ENCODE measurements at places on chromosomes 11 and 22.

GRCh38 chr11:4134806-4135205, 40.2 kb downstream of the RRM1 start:
- no peak for DNase-seq

DNA sequence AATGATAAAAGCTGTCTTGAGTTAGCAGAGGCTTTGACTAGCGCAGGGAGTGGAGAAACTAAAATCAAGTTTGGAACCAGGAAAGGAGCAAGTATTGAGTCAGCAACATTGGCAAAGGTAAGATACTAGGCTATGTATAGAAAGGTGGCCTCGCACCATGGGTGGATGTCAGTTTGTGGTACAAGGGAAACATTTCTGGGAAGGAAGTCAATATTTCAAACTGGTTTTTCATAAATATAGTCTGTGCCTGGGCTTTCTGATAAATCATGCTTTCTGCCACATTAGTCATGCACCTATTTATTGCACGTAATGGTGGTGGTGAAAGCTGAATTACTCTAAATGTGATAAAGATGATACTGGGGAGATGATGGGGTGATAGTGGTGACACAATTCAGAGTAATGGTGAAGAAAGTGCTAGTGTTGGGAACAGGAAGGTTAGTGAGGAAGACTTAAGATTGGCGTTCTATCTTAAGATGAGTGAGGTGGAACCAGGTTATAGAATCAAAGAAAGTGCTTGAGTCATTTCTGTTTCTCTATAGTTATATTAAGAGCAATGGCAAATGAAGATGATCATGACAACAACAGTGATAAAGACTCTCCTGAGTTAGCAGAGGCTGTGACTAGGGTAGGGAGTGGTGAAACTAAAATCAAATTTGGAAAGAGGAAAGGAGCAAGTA, 729.0 kb downstream of the FAM181B start:
- peak; percentile 15 for DNase-seq

- DNase-seq, result no peak
Measured at GRCh38 chr11:92226331-92227229, 2.0 kb downstream of the FAT3 start.

DNA sequence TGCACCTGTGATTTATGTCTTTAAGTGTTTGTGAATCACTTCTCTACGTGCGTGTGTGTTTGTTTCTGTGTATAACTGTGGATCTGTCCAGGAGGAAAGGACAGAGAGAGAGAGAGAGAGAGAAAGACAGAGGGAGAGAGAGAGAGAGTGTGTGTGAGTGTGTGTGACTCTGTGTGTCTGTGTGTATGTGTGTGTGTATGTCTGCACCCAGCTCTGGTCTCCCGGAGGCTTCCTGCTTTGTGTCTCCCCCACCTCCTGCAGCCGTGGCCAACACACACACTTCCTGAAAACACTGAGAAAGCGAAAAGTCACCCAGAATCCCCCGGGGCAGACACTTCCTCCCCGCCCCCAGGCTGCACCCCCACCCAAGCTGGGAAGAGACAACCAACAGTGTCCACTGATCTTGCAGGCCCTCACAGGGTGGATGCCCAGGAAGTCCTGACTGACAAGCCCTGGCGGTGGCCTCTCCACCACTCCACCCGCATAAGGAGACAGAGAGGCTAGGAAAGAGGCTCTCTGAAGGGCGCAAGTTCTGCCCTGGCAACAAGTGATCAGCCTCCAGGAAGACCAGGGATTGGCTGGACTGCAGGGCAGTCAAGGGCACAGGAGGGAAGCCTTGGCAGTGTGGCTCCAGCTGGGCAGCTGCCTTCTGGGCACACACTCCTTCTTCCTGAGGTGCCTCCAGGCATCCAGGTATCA, 30.0 kb downstream of the ARAP1 start:
- DNase-seq, result peak; percentile 80

GRCh38 chr11:75421902-75422247, 11.1 kb downstream of the KLHL35 start:
- DNase-seq, result no peak

- DNase-seq, result no peak
Measured at GRCh38 chr11:19558189-19558986, 154.2 kb upstream of the NAV2 start.

DNA sequence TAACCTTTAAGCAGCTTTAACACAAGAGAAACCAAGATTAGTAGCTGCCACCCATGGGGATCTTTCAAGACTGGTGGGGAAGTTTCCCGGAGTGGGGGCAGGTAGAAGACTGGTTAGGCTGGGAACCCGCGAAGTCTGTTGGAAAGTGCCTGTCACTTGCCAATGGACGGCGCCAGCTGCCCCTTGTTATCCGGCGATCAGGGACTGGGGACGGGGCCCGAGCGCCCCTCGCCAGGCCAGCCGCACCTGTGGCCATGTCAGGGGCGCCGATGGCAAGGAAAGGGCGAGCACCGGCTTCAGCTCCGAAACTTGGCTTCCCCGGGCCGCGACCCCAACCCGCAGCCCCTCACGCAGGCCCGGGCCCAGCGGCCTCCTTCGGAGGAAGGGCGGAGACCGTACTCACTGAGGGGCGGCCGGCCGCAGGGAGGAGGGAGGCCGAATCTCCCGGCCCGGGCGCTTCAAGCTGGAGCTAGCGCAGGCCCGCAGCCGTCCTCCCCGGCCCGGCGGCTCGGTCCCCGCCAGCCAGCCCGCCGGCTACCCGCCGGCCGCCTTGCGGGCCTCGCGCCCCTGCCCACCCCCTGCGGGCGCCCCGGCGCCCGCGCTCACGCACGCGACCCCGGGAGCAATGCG, 539 bp downstream of the EIF4ENIF1 start:
- peak; percentile 52 for DNase-seq

DNA sequence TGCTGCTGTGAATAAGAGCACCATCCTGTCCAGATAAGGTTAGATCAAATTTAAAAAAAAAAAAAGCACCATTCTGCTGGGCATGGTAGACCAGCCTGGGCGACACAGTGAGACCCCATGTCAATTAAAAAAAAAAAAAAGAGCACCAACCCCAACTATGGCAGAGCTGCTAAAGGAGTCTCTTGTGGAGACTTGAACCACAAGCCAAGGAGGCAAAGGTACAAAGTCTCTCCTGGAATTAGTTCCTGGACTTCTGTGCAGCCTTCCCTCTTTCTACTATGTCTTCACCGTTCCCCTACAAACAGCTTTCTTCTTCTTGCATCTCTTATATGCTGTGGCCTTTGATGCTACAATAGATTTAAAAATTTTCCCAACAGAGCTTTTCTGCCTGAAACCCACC, 1.3 kb downstream of the PIK3C2A start:
- DNase-seq, result no peak

- no peak for DNase-seq
Measured at GRCh38 chr11:118100691-118101232, 14.0 kb upstream of the SMIM35 start.

GRCh38 chr11:130916910-130917309, 631 bp upstream of the SNX19 start:
- DNase-seq, result no peak

- DNase-seq, result no peak
Measured at GRCh38 chr22:49772692-49773091, 55.0 kb downstream of the BRD1 start.

- no peak for DNase-seq
Measured at GRCh38 chr11:103927535-103927934, 108.9 kb upstream of the DDI1 start.

GRCh38 chr22:30270832-30271231, 4.2 kb upstream of the OSM start:
- DNase-seq, result no peak

- DNase-seq, result no peak
Measured at GRCh38 chr11:28924004-28924403, 815.8 kb downstream of the METTL15 start.

- DNase-seq, result no peak
Measured at GRCh38 chr11:95143106-95143681, 53.5 kb downstream of the ENDOD1 start.

- DNase-seq, result no peak
Measured at GRCh38 chr11:100190395-100190794, 496.7 kb upstream of the ARHGAP42 start.

DNA sequence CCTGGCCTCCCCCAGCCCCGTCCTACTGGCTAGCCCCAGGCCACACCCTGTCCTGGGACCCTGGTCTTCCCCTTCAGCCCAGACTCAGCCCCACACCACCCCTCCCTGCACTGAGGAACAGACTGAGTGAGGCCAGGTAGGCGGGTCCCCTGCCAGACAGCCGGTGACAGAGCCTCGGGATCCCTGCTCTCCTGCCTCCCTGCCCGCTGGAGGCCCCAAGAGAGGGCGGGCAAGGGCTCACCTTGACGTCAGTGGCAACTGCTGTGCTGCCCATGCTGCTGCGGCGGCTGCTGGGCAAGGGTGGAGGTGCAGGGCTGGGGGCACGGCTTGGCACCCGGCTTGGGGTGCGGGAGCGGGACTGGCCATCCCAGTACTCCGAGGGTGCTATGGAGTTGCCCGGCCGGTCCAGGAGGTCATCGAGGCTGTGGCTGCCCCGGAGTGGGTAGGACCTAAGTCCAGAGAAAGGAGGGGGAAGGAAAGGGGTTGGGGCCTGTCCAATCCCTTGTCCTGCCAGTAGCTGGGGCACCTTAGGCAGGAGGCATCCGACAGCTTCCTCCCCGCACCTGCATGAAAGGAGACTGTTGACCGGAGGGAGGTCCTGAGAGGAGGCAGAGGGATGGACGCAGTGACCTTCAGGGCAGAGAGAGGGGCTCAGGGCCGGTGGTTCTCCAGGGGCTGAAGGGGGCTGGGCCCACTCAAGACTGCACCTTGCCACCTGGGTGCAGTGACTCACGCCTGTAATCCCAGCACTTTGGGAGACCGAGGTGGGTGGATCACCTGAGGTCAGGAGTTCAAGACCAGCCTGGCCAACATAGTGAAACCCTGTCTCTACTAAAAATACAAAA, 2.2 kb upstream of the SLC16A8 start:
- DNase-seq, result no peak

GRCh38 chr22:37488337-37489135, 2.4 kb upstream of the MFNG start:
- no peak for DNase-seq

GRCh38 chr11:111957663-111958444, 20.7 kb downstream of the DIXDC1 start:
- no peak for DNase-seq

DNA sequence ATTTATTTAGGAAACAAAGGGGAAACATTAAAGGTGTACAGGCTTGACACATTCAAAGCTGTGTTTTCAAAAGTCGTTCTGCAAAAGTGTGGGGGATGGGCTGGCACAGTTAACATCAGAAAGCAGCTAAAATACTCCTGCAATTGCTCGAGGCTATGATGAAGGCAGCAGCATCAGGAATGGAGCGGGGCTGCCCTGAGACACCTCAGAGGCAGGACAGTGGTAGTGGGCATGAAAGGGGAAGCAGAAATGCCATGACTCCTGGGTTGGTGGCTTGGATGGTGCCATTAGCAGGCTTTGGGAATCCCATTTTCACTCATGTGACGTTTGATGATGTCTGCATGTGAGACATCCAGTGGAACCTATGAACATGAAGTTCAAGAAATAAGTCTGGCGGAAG, 646 bp downstream of the NCAPD3 start:
- DNase-seq, result peak; percentile 12

DNA sequence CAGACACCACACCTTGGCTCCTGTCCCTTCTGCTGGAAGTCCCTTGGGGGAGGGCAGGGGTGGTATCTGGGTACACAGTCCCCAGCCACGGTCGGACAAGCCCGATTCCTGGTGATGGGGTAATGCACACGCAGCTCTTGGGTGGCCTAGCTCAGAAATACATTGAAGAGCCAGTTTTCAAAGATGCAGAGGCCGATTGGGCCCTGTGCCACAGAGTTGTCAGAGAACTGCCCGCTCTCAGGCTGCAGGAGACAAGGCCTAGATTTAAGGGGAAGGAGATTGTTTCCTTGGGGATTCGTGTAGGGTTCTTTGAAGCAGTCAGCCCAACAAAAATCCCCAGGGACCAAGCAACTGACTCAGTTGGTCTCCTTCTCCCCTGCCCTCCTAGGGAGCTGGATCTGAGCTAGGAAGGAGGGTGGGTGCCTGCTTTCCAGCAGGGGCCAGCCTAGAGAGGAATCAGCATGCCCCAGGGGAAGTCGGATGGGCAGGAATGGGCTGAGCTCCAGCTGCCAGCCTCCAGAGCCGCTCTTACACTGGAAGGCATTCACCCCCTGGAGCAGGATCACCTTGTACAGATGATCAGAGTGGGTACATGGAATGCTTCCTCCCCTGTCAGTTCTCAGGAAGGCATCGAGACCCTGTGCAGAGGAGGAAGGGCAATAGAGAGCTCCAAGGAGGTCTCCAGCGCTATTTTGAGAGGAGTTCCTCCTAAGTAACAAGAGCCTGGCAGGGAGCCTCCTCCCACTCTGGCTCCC, 3.3 kb upstream of the SCN4B start:
- DNase-seq, result no peak

GRCh38 chr11:78229106-78229505, 40.4 kb downstream of the USP35 start:
- DNase-seq, result no peak

DNA sequence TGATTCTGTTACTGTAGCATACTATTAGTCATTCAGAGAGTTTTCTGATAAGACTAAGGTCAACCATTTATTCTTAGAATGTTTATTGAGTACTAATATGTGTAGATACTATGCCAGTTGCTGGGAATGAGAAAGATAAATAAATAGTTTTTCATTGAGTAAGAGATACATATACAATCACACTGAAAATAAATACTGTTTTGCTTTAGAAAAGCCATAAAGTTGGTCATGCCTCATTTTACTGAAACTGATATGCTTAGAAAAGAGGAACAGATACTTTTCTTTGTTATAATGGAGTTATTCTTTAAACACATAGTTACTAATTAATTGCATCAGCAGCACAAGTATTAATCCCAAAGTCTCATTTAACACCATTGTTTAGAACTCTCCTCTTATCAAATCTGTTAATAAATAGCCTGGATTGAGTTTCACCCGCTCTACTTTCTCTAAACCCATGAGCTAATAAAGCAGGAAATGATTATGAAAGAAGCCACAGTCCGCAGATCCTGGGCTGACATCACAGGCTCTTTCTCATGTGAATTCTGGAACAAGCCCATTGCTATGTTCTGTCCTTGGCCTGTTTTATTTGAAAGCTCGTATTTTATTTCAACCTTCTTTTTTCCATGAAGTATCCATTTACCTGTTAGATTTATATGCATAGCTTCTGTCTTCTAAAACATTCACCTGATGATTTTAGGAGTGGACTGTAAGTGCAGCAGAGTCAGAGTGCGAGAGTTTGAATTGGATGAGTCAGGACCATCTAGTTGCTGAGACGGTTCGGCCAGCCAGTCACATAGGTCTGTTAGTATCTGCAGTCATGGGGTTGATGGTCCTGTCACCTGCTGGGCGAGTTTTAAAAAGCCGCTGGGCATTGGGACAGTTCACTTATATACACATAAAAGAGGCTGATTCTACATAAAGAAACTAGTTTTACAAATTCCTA, 35.5 kb downstream of the PIWIL4 start:
- peak; percentile 37 for DNase-seq

GRCh38 chr22:22667966-22668880, 23.8 kb downstream of the GGTLC2 start:
- DNase-seq, result no peak

DNA sequence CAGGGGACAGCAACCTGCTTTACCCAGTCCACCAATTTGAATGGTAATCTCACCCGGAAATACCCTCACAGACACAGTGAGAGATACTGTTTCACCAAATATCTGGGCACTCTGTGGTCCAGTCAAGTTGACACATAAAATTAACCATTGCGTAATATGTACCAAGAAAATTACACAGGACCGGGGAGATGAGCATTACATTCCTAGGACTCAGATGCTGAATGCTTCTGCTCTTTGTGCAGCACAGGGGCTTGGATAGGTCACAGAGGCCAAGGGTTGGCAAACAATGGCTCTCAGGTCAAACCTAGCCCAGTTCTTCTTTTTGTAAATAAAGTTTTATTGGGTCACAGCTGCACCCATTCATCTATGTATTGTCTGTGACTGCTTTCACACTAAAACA, 557.2 kb downstream of the MN1 start:
- DNase-seq, result no peak

Data from activated CD4-positive, alpha-beta T cell treated with anti-CD3 and anti-CD28 coated beads, Interleukin-2, amount 50 U/mL, for 48 hours (primary cell).